ENCODE measurements at places on chromosomes 12 and 14.

DNA sequence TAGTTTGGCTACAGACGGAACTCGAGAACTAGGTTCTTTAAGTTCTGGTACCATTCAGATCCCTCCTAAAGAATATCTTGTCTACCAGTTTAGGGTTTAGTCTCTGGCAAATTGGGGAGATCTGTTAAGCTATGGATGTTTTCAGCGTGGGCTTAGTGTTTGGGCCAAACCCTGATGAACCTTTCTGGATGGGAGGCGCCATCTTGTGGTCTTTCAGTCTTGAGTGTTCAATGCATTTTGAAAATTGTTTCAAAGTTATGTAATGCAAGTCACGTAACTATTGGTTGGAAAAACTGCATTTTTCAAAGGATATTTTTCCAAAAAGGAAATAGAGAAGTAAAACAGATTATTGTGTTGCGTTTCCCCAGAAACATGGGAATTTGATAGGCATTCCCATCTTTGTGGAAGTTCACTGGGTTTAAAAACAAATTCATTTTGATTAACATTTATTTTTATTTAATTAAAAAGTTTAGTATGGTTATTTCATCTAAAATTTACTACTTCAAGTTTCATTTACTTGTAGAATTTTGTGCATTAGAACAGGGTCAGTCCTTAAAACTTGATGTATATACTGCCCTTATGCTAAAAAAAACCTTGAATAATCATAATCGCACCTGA, 169.0 kb downstream of the PRIMA1 start:
- DNase-seq: peak; percentile 16

DNA sequence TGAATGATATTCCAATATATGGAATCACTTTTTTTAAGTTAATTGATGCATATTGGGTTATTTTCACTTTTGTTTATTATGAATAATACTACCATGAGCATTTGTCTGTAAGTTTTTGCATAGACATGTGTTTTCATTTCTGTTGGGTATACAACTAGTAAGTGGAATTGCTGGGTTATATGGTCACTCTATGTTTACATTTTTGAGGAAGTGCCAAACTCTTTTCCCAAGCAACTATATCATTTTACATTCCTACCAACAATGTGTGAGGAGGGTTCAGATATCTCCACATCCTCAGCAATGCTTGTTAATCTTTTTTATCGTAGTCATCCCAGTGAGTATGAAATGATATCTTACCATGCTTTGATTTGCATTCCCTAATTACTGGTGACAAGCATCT, 64.0 kb downstream of the MON2 start:
- no peak for DNase-seq

GRCh38 chr12:101323255-101323654, 43.4 kb downstream of the UTP20 start:
- DNase-seq: no peak

- DNase-seq: no peak
Measured at GRCh38 chr14:37900561-37900960, 305.1 kb downstream of the TTC6 start.

DNA sequence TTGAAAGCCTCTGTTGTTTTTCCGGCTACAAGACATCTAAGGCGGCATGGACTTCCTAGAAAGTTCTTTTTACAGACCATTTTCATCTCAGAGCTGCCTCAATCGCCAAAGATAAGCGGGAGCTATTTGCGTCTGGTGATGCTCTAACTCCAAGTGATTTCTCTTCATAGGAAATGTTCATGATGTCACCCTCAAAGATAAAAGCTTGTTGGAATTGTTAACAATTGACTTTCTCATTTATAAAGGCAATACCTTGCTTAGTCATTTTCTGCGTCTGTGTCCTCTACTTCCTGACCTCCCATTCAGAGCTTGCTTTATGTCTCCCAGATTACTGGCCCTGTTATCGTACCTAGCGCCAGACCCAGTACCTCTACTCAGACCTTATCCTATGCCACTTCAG, 259.0 kb upstream of the G2E3 start:
- no peak for DNase-seq

DNA sequence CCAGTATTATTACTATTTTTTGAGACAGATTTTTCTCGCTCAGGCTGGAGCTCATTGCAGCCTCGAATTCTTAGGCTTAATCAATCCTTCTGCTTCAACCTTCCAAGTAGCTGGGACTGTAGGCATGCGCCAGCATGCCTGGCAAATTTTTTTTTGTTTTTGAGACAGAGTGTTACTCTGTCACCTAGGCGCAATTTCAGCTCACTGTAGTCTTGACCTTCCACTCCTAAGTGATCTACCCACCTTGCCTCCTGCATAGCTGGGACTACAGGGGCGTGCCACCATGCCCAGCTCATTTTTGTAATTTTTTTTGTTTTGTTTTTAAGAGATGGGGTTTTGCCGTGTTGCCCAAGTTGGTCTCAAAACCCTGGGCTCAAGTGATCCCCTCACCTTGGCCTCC, 15.2 kb downstream of the ERC1 start:
- DNase-seq: no peak
